ENCODE measurements at places on chromosomes 6 and 20. TPM values are rescaled to one million over a fixed set of nuclear protein-coding genes. Genes with fewer than 3 reads are reported as not detected.

- no peak for DNase-seq
Measured at GRCh38 chr6:26223228-26223627, 136.0 kb downstream of the HFE start.

- DNase-seq, result no peak
Measured at GRCh38 chr6:29685718-29686326, 4.9 kb upstream of the ZFP57 start.

DNA sequence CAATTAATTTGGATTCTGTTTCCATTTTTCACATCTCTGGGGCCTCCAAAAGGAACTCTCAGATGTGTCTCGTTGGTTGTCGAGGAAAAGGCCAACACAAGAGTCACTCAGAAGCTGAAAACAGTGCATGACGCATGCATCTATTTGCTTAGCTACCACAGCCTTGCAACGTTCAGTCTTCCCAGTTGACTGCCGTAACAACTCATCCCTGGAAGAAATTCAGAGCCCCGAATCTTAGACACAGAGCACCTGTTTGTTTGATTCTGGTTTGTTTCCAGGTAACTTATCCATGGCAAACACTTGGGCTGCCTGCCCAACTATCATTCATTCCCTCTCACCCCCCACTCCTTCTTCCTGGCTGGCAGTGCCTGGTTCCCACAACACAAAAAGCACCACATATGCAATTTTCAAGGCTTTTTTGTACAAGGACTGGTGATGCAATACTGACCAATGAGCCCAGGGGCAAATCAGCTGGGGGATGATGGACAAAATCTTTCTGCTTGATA, 60.5 kb downstream of the ZMYND8 start:
- DNase-seq, result no peak

- no peak for DNase-seq
Measured at GRCh38 chr6:44561832-44562665, 174.5 kb downstream of the CDC5L start.

DNA sequence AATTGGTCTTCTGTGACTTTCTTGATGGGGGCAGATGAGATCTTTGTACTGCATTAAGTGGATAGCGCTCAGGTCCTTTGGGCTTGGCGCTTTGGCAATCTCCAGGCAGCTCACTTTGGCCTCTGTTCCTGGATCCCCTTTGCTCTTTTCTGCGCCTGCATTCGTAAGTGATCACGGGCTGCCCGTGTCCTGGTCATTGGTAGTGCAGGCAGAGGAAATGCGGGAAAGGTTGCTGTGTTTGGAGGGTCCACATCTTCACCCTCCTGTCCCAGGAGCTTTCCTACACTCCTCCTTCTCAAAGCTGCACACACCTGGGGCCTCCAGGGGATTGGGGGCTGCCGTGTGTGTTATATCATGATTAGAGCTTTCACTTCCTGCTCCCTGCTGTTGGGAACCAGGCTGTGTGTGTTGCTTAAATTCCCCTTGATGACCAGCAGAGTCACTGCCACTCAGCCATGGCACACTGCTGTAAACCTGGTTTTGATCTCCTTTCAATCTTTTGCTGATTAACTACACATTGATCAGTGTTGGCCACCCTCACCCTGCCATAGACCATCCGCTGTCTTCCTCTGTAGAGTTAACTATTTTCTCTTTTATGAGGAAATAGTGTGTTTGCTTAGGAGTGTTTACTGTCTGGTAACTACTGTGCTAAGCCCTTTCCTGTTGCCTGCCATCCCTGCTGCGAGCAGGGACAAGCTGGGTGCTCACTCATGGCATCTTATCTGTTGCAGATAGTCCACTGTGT, 13.0 kb upstream of the SNHG17 start:
- DNase-seq, result no peak

DNA sequence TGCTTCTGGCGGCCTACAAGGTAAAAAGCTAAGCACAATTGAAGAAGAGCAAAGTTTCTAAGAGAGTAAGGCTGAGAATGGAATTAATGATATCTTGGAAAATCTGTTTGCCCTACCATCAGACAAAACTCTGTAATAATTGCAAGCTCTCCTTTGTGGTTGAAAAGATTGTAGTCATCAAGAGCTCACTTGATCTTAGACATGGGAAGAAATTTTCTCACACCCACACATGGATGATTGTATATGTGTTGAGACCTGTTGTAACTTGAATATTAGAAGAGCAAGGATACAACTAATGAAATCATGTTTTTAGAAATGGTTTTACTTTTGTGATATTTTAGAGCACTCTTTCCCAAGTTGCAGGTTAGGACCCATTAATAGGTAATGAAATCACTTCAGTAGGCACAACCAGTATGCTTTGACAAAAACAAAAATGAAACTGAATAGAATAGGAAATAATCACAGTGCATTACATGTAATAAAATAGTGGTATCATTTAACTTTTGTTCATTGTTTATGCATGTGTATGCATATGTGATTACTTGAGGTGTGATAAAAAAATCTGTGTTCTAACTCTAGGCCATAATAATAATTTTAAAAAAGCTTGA, 14.0 kb downstream of the DCBLD1 start:
- peak; percentile 79 for DNase-seq

GRCh38 chr6:164163239-164163638, 748.7 kb downstream of the QKI start:
- no peak for DNase-seq

- peak; percentile 58 for DNase-seq
Measured at GRCh38 chr6:158803733-158804143, 15.4 kb downstream of the EZR start.

- DNase-seq, result no peak
Measured at GRCh38 chr6:12367412-12367811, 77.3 kb downstream of the EDN1 start.

DNA sequence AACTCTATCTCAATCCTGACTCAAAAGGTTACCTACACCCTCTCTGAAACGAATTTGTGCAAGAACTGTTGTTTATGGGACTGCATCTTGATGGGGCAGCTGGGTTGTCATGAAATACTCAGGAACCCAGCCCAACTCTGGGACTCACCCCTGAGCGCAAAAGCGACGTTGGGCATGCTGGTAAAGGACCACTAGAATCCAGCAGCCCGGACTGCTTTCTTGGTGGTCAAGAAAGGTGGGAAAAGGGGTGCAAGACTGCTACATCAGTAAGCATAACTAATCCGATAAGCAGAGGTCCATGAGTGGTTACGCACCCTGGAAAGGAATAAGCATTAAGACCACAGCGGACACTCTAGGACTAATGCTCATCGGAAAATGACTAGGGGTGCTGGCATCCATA, 6.3 kb upstream of the PRR18 start:
- DNase-seq, result no peak

GRCh38 chr20:59820204-59821041, 113.0 kb downstream of the SYCP2 start:
- DNase-seq, result peak; percentile 73

DNA sequence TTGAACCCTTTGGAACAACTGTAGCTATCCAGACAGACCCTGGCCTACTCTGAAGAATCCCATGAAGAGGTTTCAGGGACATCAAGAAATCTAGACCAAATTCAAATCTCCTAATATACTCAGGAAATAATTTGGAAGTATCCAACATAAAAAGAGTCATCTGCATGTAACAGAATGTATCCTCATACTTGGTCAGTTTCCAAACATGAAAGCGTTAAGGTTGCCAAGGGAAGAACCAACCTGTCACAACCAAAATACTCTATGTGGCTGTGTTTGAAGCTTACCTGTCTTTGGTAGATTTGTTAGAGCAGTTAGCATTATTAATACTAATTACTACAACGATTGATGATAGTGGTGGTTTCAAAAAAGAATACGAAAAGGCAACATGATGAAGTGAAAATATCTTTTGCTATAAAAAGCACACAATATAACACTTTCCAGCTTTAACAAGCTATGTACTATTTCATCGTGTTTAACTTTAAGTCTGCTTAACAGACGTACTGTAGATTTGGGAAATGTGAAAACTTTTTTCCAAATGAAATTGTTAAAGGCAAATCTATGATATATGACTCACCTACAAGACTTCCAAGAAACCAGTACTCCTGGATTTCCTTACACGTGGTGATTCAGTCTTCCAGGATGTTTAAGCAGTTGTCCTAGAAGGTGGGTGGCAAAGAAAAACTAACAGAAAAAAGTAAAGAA, 46.6 kb upstream of the ENPP1 start:
- peak; percentile 80 for DNase-seq

DNA sequence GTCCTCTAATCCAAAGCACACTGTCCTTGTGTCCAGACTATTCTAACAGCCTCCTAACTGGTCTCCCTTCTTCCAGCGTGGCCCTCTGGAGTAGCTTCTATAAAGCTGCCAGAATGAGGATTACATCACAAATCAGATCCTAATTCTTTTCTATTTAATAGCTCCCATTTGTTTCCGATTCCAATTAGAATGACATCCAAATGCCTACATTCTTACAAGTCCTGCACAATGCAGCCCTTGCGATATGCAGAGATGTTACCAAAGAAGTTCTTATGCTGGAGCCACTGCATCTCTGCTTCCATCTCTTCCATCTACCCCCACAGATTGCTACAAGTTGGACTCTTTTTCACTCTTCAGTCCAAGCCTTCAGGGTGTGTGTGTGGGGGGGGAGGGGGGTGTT, 40.0 kb downstream of the GMDS start:
- DNase-seq, result no peak

- peak; percentile 44 for DNase-seq
Measured at GRCh38 chr20:34065260-34065659, 46.8 kb downstream of the EIF2S2 start.

DNA sequence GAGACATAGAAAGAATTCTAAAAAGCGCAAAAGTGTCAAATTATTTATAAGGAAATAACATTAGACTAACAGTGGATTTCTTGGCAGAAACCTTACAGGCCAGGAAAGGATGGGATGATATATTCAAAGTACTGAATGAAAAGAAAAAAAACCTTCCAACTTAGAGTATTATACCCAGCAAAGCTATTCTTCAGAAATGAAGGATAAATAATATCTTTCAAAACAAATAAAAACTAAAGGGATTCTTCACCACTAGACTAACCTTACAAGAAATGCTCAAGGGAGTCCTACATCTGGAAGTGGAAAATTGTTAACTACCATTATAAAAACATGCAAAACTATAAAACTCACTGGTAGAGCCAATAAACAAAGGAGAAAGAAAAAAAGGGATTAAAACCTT, 65.8 kb downstream of the SLC22A2 start:
- no peak for DNase-seq

DNA sequence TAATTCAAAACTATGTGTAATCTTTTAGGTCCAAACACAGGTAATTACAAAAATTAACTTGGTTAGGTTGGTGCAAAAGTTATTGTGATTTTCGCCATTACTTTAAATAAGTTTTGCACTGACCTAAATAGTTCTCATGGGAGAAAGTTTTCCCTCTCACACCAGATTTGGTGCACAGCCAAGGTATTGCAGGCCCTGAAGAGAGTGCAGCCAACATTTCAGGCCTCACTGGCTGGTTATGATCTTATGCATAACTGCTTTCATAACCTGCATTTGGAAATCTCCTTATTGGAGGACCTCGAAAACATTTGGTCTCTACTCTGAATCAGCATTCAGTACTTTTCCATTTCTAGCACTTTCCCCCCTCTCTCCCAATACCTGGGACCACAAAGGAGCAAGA, 993.1 kb upstream of the MANEA start:
- DNase-seq, result no peak

- DNase-seq, result no peak
Measured at GRCh38 chr6:43771210-43771857, 1.3 kb downstream of the VEGFA start.

GRCh38 chr6:26056583-26057350, 30.5 kb upstream of the HFE start:
- peak; percentile 39 for DNase-seq

DNA sequence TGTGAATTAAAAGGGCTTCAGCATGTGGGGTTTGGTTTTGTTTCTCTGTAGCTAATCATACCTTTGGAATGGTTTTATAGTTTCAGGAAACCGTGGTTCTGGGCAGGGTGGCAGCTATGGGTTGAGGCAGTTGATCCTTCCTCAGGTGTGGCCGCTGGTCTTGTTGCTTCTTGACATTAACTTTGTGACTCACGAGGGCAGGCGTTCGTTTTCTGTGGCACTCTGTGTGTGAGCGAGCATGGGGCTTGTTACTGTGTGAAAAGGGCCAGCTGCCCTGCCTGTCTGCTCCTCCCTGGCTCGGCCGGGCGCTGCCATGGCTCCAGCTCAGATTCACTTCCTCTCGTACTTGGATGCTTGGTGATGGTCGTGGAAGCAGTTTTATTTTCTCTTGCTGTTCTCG, 16.2 kb downstream of the DNAJC5 start:
- peak; percentile 72 for DNase-seq

DNA sequence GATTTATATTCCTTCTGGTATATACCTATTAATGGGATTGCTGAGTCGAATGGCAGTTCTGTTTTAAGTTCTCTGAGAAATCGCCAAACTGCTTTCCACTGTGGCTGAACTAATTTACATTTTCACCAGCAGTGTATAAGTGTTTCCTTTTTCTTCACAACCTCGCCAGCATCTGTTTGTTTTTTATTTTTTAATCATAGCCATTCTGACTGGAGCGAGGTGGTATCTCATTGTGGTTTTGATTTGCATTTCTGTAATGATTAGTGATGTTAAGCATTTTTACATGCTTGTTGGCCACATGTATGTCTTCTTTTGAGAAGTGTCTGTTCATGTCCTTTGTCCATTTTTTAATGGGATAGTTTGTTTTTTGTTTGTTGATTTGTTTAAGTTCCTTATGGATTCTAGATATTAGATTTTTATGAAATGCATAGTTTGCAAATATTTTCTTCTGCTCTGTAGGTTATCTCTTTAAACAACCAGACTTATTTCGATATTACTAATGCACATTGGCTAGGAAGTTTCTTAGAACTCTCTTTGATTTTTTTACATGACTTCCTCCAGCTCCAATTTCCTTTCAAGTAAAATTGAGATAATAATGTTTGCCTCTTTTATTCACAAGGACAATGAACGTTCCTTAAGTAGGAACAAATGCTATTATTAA, 12.2 kb upstream of the VNN1 start:
- no peak for DNase-seq

GRCh38 chr20:63589261-63590217, 15.5 kb upstream of the HELZ2 start:
- no peak for DNase-seq

DNA sequence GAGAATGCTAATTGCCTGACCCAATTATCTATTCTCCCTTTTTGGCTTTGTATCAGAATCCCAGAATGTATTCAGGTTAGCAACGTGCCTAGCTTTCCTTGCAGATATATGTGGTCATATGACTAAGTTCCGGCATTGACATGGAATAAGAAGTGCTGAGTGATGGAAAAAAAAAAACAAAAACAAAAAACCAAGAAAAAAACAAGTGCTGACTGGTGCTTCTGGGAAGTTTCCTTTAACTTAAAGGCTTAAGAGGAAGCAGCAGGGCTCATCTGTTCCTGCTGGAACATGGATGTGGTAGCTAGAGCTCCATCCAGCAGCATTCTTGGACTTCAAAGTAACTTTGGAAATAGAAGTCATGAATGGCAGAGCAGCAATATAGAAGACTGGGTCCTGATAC, 10.4 kb upstream of the RPF2 start:
- DNase-seq, result peak; percentile 12

GPR6 gene
- not detected for total RNA-seq

SAMD3 gene
- not detected for total RNA-seq

LRFN2 gene
- total RNA-seq, result not detected

SLC13A3 gene
- total RNA-seq, result 0.17 TPM

BMP2 gene
- 1.0 TPM for total RNA-seq

E2F3 gene
- total RNA-seq, result 7.1 TPM

PI16 gene
- not detected for total RNA-seq

SLC17A4 gene
- not detected for total RNA-seq

ZC2HC1B gene
- total RNA-seq, result not detected

Measured in LHCN-M2 (cell line).